HCT116 (cell line): ENCODE measurements at places on chromosomes 6 and 20. TPM values are rescaled to one million over a fixed set of nuclear protein-coding genes. Genes with fewer than 3 reads are reported as not detected.

Gene WFDC2
- total RNA-seq, result 1.1 TPM

Gene ESR1
- total RNA-seq, result 0.17 TPM

Gene C2
- total RNA-seq, result 3.1 TPM

Gene SPATA25
- total RNA-seq, result 0.42 TPM

Gene GPSM3
- 1.2 TPM for total RNA-seq

Gene VIP
- total RNA-seq, result not detected

Gene DNAAF9
- 4.6 TPM for total RNA-seq

Gene NFATC2
- 5.0 TPM for total RNA-seq

Gene SLC35B2
- 50.5 TPM for total RNA-seq

Gene TCEA2
- total RNA-seq, result 29.7 TPM

Gene LY6G6F
- not detected for total RNA-seq

Gene MAP1LC3A
- not detected for total RNA-seq

Gene HLA-DMA
- total RNA-seq, result 12.1 TPM

Gene CCN5
- total RNA-seq, result 0.20 TPM

Gene BFSP1
- 8.8 TPM for total RNA-seq

Gene MRPL14
- total RNA-seq, result 69.6 TPM

Gene OXT
- not detected for total RNA-seq

Gene CST5
- total RNA-seq, result not detected

Gene TRAM2
- total RNA-seq, result 21.3 TPM

Gene CCDC28A
- total RNA-seq, result 12.0 TPM

Gene OR12D3
- not detected for total RNA-seq

Gene ZNF334
- not detected for total RNA-seq

Gene OGFR
- 73.6 TPM for total RNA-seq

Gene CYP39A1
- 0.54 TPM for total RNA-seq

Gene PHACTR2
- total RNA-seq, result 27.6 TPM

Gene TSHZ2
- 0.07 TPM for total RNA-seq

Gene SCUBE3
- total RNA-seq, result 0.05 TPM

Gene HLA-C
- 333 TPM for total RNA-seq

Gene FAM217A
- not detected for total RNA-seq

Gene TCF15
- total RNA-seq, result not detected

Gene FOXQ1
- 0.42 TPM for total RNA-seq

Gene LY6G6C
- 0.54 TPM for total RNA-seq

Gene PPP1R14C
- 7.8 TPM for total RNA-seq

Gene SLC22A16
- not detected for total RNA-seq

Gene HRH3
- not detected for total RNA-seq

Gene GRM1
- not detected for total RNA-seq

Gene XRN2
- 101 TPM for total RNA-seq

Gene PTCHD4
- total RNA-seq, result 1.1 TPM

Gene TRIM39
- 11.2 TPM for total RNA-seq

Gene TP53INP2
- total RNA-seq, result 7.1 TPM

Gene RAD21L1
- 0.17 TPM for total RNA-seq

Gene GLP1R
- total RNA-seq, result not detected

Gene RFX6
- total RNA-seq, result not detected

Gene ELOVL2
- total RNA-seq, result 0.07 TPM

Gene ABHD16B
- not detected for total RNA-seq

Gene LY86
- not detected for total RNA-seq

Gene SIM1
- not detected for total RNA-seq

Gene MROH8
- total RNA-seq, result 0.79 TPM

Gene ECT2L
- not detected for total RNA-seq

Gene GTSF1L
- not detected for total RNA-seq

Gene SLC22A3
- total RNA-seq, result 0.07 TPM

Gene KIZ
- 17.6 TPM for total RNA-seq

Gene ZSCAN23
- total RNA-seq, result not detected

Gene PDYN
- total RNA-seq, result not detected

Gene HCRTR2
- not detected for total RNA-seq

Gene PXDC1
- total RNA-seq, result 6.3 TPM

Gene PRL
- total RNA-seq, result not detected

Gene PHACTR3
- total RNA-seq, result not detected

Gene F13A1
- total RNA-seq, result 0.34 TPM
